ENCODE measurements at places on chromosomes 1 and 21. TPM values are rescaled to one million over a fixed set of nuclear protein-coding genes. Genes with fewer than 3 reads are reported as not detected.

The CDC14A gene
- 13.9 TPM for total RNA-seq

The TCEA3 gene
- total RNA-seq: 3.4 TPM

The PTPRU gene
- 2.6 TPM for total RNA-seq

The CRNN gene
- total RNA-seq: not detected

The ATP1A2 gene
- total RNA-seq: not detected

The GIPC2 gene
- 9.6 TPM for total RNA-seq

The CD1D gene
- not detected for total RNA-seq

The UBASH3A gene
- not detected for total RNA-seq

The LRRC8D gene
- 37.7 TPM for total RNA-seq

The RPTN gene
- total RNA-seq: not detected

The CFHR4 gene
- not detected for total RNA-seq

The VANGL2 gene
- total RNA-seq: not detected

The TMEM269 gene
- total RNA-seq: not detected

The LRRC7 gene
- 0.11 TPM for total RNA-seq

The TNFSF4 gene
- total RNA-seq: 59.6 TPM

The MROH9 gene
- not detected for total RNA-seq

The HES4 gene
- total RNA-seq: 32.0 TPM

Measured in endothelial cell of umbilical vein (primary cell).